CD4-positive, alpha-beta T cell treated with Interleukin-17A for 1 hour (primary cell): ENCODE measurements at places on chromosomes 1 and 21.

- peak; percentile 81 for DNase-seq
Observed at GRCh38 chr1:26145041-26145959, 13.6 kb upstream of the FAM110D start.

GRCh38 chr21:41923631-41924367, 30.0 kb downstream of the C2CD2 start:
- no peak for DNase-seq

- no peak for DNase-seq
Observed at GRCh38 chr1:241637046-241637590, 3.1 kb downstream of the CHML start.

DNA sequence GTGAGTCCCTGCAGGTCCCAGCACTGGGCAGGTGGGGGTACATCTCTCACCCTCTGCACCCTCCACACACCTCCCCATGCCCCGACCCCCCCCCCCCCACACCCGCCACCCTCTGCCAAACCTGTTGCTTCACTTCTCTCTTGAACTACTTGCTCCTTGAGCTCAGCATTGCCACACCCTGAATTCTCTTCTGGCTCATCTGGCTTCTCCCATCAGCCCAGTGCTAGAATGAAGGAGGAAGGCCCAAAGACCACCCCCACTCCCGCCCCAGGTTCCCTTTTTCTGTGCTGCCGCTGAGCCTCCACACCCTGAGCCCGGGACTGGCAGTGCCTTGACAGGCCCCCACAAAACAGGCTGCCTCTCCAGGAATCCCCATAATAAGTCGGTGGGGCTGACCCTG, 6.4 kb upstream of the TNNI1 start:
- no peak for DNase-seq

- DNase-seq, result peak; percentile 59
Observed at GRCh38 chr1:1616045-1616790, 918 bp downstream of the MIB2 start.

DNA sequence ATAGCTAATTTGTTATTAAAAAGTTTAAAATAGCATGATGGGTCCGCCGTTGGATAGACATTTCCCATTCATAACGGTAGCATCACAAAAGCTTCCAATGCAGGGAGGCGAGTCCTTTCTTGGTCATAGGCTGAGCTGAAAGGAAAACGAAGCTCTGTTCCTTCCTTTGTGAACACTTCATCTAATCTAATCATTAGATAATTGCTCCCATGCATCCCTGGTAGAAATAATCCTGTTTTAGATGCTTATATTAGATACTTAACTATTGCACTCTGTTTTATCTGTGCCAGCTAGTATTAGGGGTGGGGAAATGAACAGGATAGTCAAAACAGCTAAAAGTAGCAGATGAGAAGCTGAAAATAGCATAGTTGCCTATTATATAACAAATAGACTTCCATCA, 215.0 kb downstream of the SLC35F3 start:
- DNase-seq, result no peak

- no peak for DNase-seq
Observed at GRCh38 chr1:87421809-87422208, 93.1 kb downstream of the LMO4 start.

- DNase-seq, result no peak
Observed at GRCh38 chr1:222275001-222275728, 272.7 kb downstream of the HHIPL2 start.

DNA sequence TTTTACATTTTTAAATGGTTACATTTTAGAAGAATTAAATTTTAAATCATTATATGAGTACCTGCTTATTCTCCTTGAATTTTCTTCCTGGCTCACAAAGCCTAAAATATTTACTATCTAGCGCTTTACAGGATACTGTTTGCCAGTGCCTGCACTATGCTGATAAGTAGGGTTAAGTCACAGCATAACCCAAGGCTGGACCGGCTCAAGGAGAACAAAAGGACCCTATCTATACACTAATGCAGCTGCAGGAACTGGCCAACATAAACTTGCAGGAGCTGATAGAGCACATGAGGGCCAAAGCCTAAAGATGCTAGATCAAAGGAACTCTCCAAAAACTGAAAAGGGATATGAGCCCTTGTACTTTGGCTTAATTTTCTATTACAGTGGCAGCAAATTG, 1086.9 kb upstream of the TMPRSS15 start:
- no peak for DNase-seq

GRCh38 chr1:173448945-173449344, 28.2 kb upstream of the PRDX6 start:
- no peak for DNase-seq

DNA sequence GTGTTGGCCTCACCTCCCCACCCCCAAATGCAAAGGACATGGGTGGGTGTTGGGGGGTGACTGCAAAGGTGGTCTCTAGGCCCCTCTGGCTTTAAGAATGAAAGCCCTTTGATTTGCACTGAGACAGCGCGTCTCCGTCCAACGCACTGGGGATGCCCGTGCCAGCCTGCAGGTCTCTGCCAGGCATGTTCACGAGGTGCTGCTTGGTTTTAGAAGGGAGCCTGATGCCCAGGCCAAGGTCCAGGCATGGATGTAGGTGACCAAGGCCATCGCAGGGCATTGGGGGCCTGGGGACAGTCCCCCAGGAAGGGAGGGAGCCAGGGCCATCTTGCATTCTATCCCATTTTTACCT, 363.6 kb upstream of the VAMP3 start:
- DNase-seq, result no peak

DNA sequence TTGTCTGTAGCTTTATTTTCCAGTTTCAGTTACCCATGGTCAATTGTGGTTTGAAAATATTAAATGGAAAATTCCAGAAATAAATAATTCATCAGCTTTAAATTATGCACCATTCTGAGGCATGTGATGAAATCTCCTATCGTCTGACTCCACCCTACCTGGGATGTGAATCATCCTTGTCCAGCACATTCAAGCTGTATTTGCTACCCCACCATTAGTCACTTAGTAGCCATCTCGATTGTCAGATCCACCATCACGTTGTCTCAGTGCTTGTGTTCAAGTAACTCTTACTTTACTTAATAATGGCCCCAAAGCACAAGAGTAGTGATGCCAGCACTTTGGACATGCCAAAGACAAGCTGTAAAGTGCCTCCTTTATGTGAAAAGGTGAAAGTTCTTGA, 4.0 kb downstream of the STPG1 start:
- DNase-seq, result no peak

DNA sequence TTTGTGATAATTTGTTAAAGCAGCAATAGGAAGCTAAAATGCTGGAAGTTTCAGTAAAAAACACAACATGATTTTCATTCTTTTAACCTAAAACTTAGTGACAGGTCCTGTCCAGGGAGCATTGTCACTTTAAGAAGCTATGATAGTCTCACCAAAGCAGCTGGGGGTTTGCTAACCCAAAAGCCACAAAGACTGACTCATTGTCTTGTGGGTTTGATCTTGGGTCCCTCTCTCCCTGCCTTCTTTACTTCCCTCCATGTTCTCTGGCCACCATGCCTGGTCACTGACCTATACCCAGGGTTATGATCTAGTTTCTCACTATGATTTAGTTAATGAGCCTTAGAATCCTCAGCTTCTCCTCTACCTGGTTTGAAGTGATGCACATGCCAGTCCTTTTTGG, 213.5 kb upstream of the PTGFR start:
- no peak for DNase-seq

GRCh38 chr1:57188168-57188567, 222.4 kb upstream of the C8B start:
- DNase-seq, result no peak

GRCh38 chr1:47813970-47814369, 183.2 kb downstream of the TRABD2B start:
- no peak for DNase-seq

DNA sequence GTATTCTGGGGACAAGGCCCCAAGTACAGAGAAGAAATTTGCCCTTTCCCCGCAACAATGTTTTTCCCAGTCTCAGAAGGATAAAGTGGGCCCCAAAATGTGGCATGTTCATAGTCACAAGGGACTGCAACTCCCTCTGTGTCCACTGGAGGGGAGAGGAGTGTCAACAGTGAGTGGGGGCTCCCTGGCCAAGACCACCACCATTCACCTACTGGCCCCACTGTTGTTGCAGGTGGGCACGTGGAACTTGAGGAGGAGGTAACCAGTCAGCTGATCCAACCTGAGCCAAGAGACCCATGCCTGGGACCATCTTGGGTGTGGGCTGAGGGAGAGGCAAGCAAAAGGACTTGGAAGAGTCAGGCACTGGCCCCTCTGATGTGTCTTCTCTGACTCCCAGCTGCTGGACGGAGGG, 777 bp downstream of the NUDT17 start:
- DNase-seq, result peak; percentile 44

- no peak for DNase-seq
Observed at GRCh38 chr1:94757931-94758330, 62.2 kb upstream of the SLC44A3 start.
